ENCODE measurements at places on chromosomes 1 and 21. TPM values are rescaled to one million over a fixed set of nuclear protein-coding genes. Genes with fewer than 3 reads are reported as not detected.

- DNase-seq, result no peak
Observed at GRCh38 chr1:69139007-69139406, 428.7 kb upstream of the LRRC7 start.

DNA sequence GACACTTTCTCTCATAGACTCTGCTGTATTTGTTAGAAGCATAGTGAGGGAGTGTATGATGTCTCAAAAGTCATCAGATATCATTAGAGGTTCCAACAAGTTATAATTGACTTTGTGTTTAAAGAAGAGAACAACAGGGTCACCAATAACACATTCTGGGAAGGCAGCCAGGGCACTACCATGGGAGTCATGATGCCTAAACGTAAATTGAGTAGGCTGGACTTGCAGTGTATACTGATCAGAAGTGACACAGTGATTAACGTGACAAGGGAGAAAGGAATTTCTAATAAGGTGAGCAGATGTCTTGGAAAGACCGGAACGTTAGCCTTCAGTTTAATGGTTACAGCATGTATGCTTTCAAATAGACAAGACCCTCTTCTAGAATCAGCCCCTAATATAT, 973.2 kb downstream of the NCAM2 start:
- DNase-seq, result no peak

GRCh38 chr1:7511381-7511780, 259.7 kb upstream of the VAMP3 start:
- no peak for DNase-seq

- no peak for DNase-seq
Observed at GRCh38 chr1:33696962-33697361, 166.9 kb upstream of the HMGB4 start.

GBP6 gene
- total RNA-seq, result not detected

- no peak for DNase-seq
Observed at GRCh38 chr1:29271724-29272123, 35.4 kb downstream of the PTPRU start.

COL11A1 gene
- total RNA-seq, result not detected

SELE gene
- total RNA-seq, result 9.0 TPM

DNA sequence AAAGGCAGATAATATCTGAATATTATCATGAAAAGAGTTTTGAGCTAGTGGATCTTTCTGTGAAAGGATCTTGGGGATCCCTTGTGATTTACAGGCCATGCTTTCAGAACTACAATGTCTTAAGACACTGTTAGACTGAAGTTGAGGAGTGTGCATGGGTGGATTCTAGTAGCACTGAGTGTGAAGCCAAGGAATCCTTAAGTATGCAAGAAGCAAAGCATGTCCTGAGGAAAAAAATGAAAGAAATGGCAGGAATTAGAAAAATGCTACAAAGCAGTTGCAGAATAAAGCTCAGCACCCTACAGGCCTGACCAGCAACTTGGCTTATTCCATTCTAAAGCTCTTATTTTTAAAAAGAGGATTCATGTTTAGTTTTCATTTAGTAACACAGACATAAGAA, 11.9 kb downstream of the STX6 start:
- DNase-seq, result no peak

FMO1 gene
- total RNA-seq, result not detected

PLA2G2C gene
- total RNA-seq, result not detected

- no peak for DNase-seq
Observed at GRCh38 chr1:178684542-178685000, 40.5 kb upstream of the RALGPS2 start.

DNA sequence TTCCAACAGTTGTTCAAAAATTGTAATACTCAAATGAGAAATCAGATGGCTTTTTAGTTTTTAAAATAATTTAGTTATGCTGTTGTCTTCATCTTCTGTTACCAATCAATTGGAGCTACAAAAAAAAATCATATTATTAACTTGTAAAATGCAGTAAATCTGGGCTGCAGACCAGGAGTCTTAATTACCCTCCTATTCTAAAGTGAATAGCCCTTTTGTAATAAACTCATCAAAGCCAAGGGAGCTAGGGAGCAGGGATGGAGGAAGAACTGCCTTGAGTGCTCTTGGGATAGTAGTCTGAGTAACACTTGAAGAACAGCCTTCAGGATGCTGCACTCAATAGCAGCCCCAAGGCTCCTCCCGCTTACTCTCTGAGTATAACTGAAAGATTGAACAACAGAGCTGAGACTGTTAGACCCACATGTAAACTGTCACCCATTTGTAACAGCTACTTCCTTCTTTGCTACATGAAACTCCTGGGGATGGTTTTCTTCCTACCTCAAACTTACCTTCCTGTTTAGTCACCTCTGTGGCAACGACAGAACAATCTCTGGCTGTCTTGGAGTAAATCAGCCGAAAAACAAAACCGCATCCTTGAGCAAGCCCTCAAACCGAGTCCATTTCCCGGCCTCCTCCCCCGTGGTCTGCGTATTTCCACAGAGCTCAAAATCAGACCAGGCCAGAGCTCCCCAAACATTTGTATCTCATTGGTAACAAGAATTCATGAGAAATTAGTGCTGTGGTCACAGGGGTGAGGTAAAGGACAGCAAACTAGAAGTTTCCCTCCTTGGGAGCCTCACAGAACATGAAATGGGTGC, 55.9 kb downstream of the CD58 start:
- no peak for DNase-seq

TSTD1 gene
- total RNA-seq, result not detected

DNA sequence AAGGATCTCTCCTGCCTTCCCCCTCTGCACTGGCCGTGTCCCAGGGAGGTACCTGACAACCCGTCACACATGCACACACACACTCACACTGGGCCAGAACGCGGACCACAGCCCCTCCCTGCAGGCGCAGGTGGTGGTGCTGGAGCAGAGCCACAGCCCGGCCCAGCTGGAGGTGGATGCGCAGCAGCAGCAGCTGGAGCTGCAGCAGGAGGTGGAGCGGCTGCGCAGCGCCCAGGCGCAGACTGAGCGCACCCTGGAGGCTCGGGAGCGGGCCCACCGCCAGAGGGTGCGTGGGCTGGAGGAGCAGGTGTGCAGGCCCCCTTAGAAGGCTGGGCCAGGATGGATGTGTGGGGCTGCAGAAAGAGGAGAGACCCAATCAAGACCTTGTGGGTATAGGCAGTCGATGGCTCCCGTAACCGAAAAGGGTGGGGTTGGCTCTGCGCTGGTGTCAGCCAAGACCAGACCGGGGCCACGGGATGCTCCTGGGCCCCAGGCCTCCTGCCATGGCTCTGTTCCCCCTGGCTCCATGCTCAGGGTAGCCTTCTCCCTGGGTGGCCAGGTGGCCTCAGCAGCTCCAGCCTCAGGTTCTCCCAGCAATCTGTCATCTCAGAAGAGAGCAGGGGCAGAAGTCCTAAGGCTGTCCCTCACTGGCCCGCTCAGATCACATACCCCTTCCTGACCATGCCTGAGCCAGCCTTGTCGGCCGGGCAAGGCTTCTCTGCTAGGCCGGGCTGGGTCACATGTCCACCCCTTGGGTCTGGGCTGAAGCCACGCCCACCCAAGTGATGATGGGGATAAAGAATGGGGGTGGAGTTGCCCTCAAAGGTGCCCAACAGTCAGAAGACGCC, 8.9 kb downstream of the MFAP2 start:
- DNase-seq, result no peak

LEPR gene
- total RNA-seq, result 9.7 TPM

- no peak for DNase-seq
Observed at GRCh38 chr1:176142973-176143372, 64.1 kb downstream of the COP1 start.

SHE gene
- total RNA-seq, result 107 TPM

DNA sequence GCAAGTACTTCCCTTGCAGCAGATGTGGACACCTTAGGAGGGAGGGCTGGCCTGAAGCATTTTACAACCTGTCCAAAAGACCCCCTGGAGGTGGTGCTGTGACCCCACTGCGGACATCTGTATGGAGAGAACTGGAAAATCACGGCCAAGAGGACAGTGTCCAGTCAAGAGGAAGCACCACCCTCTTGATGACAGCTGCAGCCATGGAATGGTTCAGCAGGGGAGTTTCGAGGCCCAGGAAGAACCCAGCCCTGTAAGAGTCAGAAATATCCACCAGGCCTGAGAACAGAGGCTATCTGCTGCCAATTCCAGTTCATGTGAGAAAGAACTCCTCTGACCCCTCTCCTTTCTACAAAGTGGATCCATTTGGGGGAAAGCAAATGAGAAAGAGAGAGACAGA, 126.8 kb downstream of the PLXNA2 start:
- DNase-seq, result no peak

DNA sequence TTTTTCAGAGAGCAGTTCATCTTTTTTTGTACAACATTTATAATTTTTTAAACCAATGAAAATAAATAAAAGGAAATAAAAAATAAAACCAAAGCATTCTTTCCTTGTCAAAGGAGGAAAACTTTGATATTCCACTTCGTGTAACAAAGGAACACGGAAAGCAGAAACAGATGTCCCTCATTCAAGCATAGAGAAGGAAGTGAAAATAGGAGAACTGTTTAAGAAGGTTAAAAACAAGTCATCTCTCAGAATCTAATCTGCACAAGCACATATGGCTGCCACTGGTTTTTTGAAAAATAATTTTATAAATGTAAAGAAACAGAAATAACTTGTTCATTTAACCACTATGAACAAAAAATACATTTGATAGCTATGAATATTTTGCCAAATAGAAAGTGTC, 35.9 kb upstream of the ZNF644 start:
- DNase-seq, result no peak

NTRK1 gene
- total RNA-seq, result not detected

DNA sequence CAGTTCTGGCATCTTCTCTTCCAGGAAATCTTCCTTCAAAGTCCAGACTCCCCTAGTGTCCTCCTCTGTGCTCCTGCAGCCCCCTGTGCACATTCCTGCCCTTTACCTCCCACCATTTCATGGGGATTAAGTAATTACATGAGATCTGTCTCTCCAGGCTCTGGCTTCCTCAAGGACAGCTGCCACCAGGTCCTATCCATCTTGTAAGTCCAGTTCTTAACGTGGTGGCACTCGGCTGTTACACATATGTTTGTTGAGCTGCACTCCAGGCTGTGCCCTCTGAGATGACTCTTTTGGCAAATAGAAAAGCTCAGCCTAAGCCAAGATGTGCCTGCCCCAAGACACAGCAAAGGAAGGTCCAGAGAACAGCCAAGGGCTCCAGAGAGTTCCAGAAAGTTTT, 57.4 kb upstream of the CAMK1G start:
- DNase-seq, result no peak

All from ascending aorta (tissue), 2 donors.